Endothelial cell of umbilical vein (primary cell): ENCODE measurements at places on chromosomes 13 and 19. TPM values are rescaled to one million over a fixed set of nuclear protein-coding genes. Genes with fewer than 3 reads are reported as not detected.

The ZSCAN4 gene
- not detected in 2 replicates for total RNA-seq

The OR7D4 gene
- total RNA-seq = not detected in 2 replicates

The ZNF681 gene
- 0.97 and 1.9 TPM in 2 replicates for total RNA-seq

The LIPE gene
- total RNA-seq = 10.4 and 13.5 TPM in 2 replicates

The UPF1 gene
- 68.2 and 69.1 TPM in 2 replicates for total RNA-seq

The C1QTNF9B gene
- total RNA-seq = not detected in 2 replicates

The CCNA1 gene
- total RNA-seq = 0.37 and 0.46 TPM in 2 replicates

The OR7A5 gene
- not detected in 2 replicates for total RNA-seq

The SMIM44 gene
- total RNA-seq = not detected in 2 replicates

The ZNF726 gene
- 2.9 and 4.7 TPM in 2 replicates for total RNA-seq

The CEACAM3 gene
- not detected in 2 replicates for total RNA-seq

The TGFB1 gene
- 250 and 294 TPM in 2 replicates for total RNA-seq

The IL4I1 gene
- total RNA-seq = 5.6 and 9.1 TPM in 2 replicates

The SHISA2 gene
- 2.5 and 4.7 TPM in 2 replicates for total RNA-seq

The SLITRK6 gene
- not detected in 2 replicates for total RNA-seq

The TLE2 gene
- total RNA-seq = 38.8 and 42.5 TPM in 2 replicates

The IZUMO2 gene
- total RNA-seq = not detected in 2 replicates

The HIPK4 gene
- total RNA-seq = not detected in 2 replicates

The SIAH3 gene
- total RNA-seq = not detected in 2 replicates

The TBXA2R gene
- 2.9 and 3.4 TPM in 2 replicates for total RNA-seq

The GJB2 gene
- total RNA-seq = not detected in 2 replicates

The SLC1A6 gene
- total RNA-seq = not detected in 2 replicates

The ZNF682 gene
- total RNA-seq = 3.4 TPM in 2 replicates

The IL12RB1 gene
- total RNA-seq = not detected in 2 replicates

The MPHOSPH8 gene
- total RNA-seq = 27.5 and 31.5 TPM in 2 replicates

The PTH2 gene
- total RNA-seq = not detected in 2 replicates

The LILRB5 gene
- not detected in 2 replicates for total RNA-seq

The RYR1 gene
- 0.02 TPM in 1 of 2 replicates, not detected in the other for total RNA-seq

The ANKLE1 gene
- total RNA-seq = 3.1 and 5.2 TPM in 2 replicates

The ERCC5 gene
- 36.0 and 40.1 TPM in 2 replicates for total RNA-seq

The TTC9B gene
- not detected in 2 replicates for total RNA-seq

The TMC4 gene
- 0.71 and 0.74 TPM in 2 replicates for total RNA-seq

The CILP2 gene
- total RNA-seq = not detected in 2 replicates
